ENCODE measurements at places on chromosomes 11 and 22.

DNA sequence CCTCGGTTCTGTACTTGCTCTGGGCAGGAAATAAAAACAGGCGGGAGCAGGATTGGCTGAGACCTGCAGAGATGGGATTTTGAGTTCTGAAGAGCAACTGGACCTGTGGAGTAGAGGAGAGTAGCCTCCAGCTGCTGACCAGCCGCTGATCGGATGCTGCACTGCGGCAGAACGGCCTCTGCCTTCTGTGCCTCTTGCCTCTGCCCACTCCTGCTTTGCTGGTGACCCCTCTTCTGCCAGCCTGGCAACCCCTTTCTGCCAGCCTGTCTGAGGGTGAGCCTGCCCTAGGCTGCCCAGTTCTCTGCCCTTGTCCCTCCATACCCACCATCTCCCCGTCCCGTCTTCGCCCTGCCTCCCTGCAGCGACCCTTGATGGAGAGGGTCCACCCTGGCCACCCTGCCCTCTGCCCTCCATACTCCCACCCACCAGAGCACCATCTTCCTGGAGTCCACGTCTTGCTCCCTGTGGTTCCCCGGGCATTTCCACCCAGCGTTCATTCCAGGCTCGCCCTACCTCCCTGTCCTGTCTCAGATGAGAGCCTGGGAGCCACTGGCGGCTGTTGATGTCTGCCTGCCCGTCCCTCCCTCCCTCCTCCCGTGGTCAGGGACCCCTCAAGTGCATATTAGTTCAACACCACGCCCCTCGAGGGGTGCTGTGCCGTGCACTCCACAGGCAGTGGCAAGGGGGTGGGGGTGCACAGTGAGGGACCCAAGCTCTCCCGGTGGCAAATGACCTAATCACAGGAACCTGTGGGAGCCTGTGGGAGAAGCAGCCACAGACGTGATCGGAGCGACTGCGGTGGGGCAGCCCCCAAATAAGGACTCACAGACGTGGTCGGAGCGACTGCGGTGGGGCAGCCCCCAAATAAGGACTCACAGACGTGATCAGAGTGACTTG lies 863.3 kb downstream of the TBC1D22A start:
- DNase-seq, result no peak

DNA sequence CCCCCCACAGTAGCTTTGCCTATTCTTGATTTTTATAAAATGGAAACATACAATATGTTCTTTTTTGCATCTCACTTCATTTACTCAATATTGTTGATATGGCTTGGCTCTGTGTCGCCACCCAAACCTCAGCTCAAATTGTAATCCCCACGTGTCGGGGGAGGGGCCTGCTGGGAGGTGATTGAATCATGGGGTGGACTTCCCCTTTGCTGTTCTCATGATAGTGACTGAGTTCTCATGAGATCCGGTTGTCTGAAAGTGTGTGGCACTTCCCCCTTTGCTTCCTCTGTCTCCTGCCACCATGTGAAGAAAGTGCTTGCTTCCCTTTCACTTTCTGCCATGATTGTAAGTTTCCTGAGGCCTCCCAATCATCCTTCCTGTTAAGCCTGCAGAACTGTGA lies 431.3 kb downstream of the MN1 start:
- no peak for DNase-seq

DNA sequence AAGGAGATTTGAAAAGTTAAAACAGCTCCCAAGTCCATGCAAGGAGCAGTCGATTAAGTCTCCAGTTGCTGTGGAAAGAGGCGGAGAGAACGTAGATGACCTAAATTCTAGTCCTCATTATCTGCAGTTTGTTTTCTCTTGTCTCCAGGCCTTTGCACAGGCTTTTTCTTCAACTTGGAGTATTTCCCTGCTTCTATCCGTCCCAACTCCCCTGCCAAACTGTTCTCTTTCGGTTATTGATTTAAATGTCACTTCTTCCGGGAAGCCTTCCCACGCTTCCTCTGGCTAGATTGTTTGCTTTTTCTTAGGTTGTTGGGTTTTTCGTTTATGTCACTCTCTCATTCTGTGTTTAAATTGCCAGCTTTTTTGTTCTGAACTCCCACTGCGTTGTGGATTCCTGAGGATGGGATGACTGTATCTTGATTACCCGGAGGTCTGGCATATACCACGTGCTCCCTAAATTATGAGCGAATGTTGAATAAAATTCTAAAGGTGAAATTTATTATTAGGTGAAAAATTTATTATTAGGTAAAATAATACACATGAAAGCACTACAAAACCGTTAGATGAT lies 463 bp downstream of the TMEM126B start:
- no peak for DNase-seq

GRCh38 chr11:120662071-120662676 lies 150.6 kb downstream of the GRIK4 start:
- DNase-seq, result no peak

GRCh38 chr22:38177044-38177443 lies 4.6 kb downstream of the PLA2G6 start:
- DNase-seq, result no peak

DNA sequence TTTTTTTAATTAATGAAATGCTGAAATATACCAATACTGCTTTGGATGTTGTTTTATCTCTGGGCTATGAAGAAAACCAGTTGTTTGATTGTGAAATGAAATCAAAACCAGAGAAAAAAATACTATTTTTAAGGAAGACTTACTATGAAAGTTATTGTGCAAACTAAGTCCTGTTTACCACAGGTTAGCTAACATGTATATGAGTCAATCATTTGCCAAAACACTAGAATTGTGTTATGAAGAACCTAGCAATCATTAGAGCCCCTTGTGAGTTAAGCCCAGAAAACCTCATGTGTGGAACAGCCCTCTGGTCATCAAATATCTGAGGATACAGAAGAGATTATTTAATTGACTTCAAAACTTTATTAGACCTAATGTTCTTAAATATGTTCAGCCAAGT lies 83.7 kb downstream of the FAT3 start:
- DNase-seq, result no peak

DNA sequence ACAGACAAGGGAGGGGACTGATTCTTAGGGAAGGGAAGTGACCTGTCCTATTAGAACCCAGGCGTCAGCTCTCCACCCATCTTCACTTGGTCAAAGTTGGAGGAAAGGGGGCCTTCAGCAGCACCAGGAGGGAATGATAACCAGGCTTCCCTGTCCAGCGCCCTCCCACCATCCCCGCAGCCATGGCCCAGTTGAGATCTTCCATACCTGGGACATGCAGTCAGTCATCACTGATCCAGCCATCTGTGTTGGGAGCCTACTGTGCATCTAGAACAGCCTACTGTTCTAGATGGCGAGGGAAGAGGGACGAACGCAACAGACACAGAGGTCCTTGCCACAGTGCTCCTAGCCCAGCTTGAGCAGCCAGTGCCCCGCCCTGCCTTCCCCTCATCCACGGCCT lies 40.6 kb downstream of the PDGFB start:
- DNase-seq, result no peak

DNA sequence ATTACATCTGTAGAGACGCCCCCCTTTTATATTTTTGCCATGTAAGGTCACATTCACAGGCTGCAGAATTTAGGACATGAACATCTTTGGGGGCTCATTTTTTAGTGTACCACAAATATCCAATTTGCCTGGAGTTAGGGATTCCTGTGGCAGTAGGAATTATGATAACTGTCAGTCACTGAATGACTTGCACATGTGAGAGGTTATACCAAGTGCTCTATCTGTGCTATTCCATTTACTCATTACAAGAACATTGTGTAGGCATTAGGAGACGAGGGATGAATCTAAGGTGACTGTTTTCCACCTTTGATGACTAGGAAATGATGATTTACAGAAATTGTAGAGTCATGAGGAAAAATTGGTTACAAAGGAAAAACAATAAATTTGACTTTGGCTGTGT lies 79.3 kb downstream of the LIF start:
- DNase-seq, result no peak

- DNase-seq, result no peak
These were observed 416.5 kb downstream of the GUCY1A2 start for GRCh38 chr11:106601684-106602297.

DNA sequence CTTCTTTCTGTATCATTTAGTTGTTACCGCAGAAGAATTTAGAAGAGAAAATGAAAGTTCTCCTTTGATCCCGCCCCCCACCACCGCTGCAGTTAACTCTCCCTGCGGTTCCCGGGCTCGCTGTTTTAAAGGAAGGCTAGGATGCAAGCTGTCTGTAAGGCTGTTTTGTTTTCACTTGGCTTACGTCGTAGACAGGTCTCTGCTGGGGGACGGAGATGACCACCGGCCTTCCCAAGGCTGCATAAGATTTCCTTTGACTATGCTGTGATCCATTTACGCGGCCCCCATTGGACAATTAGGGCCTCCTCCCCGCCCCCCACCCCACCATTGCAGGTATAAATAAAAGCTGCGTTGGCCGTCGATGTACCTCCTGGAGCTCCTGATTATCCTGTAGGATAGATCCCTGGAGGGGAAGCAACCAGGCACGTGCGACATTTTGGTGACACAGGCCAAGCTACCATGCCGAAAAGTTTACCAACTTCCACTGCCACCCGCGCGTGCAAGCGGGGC lies 1.4 kb upstream of the CPT1A start:
- no peak for DNase-seq

GRCh38 chr11:125320347-125321076 lies 156.0 kb downstream of the PKNOX2 start:
- DNase-seq, result no peak

DNA sequence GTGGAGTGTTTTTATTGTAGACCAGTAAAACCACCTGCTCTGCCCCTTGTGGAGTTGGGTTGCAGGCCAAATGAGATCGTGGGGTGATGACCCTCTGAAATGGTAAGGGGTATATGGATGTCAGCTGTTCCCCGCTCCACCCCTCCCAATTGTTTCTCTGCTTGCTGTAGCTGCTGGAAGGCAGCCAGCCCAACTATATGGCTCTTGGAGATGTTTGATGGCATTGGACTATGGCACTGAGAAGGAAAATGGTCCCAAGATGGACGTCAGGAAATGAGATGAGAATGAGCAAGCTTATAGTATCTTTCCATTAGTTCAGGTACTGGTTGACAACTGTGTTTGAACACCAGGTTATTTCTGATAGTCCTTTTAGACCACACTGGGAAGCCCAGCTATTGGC lies 94.8 kb upstream of the SORL1-AS1 start:
- DNase-seq, result no peak

DNA sequence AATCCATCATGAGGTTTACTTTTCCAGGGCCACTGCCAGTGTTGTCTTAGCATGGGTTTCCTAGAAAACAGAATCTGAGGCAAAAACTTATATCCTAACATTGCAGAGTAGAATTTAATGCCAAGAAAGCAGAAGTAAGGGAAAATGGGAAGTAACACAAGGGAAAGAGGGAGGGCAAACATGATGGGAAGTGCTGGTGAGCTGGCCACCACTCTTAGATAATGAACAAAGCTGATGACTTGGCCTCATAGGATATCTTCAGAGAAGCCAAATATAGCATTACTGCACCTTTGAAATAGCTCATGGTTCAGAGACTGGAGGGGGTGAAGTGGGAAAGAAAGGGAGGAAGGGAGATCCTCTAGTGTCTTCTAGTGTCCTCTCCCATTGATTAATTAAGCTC lies 24.8 kb upstream of the CALCB start:
- DNase-seq, result no peak

- DNase-seq, result no peak
These were observed 162.7 kb downstream of the BARX2 start for GRCh38 chr11:129538323-129538722.

- no peak for DNase-seq
These were observed 22.9 kb downstream of the APOL5 start for GRCh38 chr22:35740616-35741015.

GRCh38 chr11:123103326-123103980 lies 41.5 kb upstream of the HSPA8 start:
- DNase-seq, result peak; percentile 35

DNA sequence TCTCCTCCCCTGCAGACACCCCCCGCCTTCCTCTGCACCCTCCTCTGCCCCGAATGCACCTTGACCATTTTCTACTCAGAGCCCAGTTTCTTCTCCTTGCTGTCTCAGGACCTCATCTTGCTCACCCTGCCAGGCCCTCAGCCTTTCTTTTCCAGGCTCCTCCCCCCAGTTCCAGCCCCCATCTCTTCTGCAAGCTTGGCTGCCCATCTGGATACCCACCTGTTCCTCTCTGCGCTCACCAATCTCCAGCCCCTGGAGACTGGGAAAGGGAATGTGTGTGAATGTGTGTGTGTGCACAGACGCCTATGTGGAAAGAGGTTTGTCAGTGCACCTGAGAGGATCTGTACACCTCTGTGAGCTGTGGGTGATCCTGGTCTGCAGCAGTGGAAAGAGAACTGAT lies 36.4 kb downstream of the SLC22A12 start:
- no peak for DNase-seq

DNA sequence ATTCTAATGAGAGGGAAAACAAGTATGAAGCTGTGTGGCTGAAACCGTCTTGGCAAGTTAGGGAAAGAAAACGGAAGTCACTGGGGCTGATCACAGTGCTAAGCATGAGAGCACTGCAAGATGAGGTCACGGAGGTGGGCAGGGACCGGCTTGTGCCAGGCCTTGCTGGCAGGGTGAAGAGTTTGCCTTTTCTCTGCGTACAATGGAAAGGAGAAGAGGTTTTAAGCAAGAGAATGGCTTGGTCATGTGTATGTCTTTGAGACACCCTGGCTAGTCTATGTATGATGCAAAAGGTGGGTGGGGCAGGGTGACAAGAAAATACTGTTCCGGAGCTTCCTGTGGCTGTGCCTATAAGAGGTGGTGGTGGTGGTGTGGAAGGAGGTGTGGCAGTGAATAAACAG lies 567.9 kb downstream of the NTM start:
- no peak for DNase-seq

DNA sequence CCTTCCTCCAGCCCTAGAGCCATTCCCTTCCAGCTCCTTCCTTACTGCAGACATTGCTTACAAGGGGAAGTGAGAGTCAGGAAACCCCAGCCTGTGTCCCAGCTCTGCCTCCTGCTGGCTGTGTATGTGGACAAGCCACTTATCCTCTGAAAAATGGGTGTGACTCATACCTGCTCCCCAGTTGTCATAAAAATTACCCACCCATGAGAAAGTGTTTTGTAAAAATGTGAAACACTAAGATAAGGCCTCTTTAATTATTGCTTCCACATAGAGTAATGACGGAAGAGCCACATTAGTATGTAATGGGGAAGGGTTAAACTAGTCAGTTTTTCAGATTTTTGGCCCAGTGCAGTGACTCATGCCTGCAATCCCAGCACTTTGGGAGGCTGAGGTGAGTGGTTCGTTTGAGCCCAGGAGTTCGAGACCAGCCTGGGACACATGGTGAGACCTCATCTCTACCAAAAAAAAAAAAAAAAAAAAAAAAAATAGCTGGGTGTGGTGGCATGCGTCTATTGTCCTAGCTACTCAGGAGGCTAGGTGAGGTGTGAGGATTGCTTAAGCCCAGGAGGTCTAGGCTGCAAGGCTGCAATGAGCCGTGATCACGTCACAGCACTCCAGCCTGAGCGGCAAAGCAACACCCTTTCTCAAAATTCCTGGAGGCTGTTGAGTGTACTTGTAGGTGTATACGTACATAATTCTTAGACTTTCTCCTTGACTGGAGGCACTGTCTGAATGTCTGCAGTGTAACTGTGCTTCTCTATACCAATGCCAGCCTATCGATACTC lies 84.9 kb downstream of the CTTN start:
- DNase-seq, result peak; percentile 83

Data from Caki2 (cell line).